Testis (tissue), 5 donors: ENCODE measurements at places on chromosomes 12 and 14. TPM values are rescaled to one million over a fixed set of nuclear protein-coding genes. Genes with fewer than 3 reads are reported as not detected.

Gene NPAS3
- 3.7 TPM for total RNA-seq

Gene ITPR2
- 60.6 TPM for total RNA-seq

Gene HELB
- total RNA-seq = 5.9 TPM

Gene GPRC5D
- total RNA-seq = 0.68 TPM

Gene RERG
- 14.9 TPM for total RNA-seq

Gene RAB5B
- 144 TPM for total RNA-seq

Gene ERBB3
- 9.8 TPM for total RNA-seq

Gene MRPL51
- 135 TPM for total RNA-seq

- H3K36me3 ChIP-seq = no peaks in the 10 kb centered on the region
- DNase-seq = no peak
- H3K4me1 ChIP-seq = no peaks in the 10 kb centered on the region
- H3K27me3 ChIP-seq = no peaks in the 10 kb centered on the region
Measured at GRCh38 chr12:63018273-63018672, 83.3 kb upstream of the PPM1H start.

- H3K27me3 ChIP-seq = no peaks in the 10 kb centered on the region
- no peak overlapping the region for H3K27ac ChIP-seq
- no peaks in the 10 kb centered on the region for H3K36me3 ChIP-seq
- no peaks in the 10 kb centered on the region for H3K4me1 ChIP-seq
- H3K4me3 ChIP-seq = no peak overlapping the region
Measured at GRCh38 chr14:97709552-97709951, 912.4 kb downstream of the VRK1 start.

GRCh38 chr14:81132468-81132867 lies 88.3 kb downstream of the GTF2A1 start:
- H3K27me3 ChIP-seq = no peaks in the 10 kb centered on the region
- H3K27ac ChIP-seq = no peak overlapping the region
- no peak for DNase-seq

- no peaks in the 10 kb centered on the region for H3K36me3 ChIP-seq
- DNase-seq = no peak
- H3K27me3 ChIP-seq = no peaks in the 10 kb centered on the region
- no peak overlapping the region for H3K27ac ChIP-seq
- H3K4me3 ChIP-seq = no peak overlapping the region
Measured at GRCh38 chr12:125092872-125093680, 27.8 kb downstream of the AACS start.

GRCh38 chr14:101790232-101790631 lies 28.7 kb downstream of the PPP2R5C start:
- H3K27me3 ChIP-seq = no peaks in the 10 kb centered on the region
- DNase-seq = no peak
- no peak overlapping the region for H3K4me3 ChIP-seq
- H3K27ac ChIP-seq = no peak overlapping the region
- no peaks in the 10 kb centered on the region for H3K4me1 ChIP-seq

DNA sequence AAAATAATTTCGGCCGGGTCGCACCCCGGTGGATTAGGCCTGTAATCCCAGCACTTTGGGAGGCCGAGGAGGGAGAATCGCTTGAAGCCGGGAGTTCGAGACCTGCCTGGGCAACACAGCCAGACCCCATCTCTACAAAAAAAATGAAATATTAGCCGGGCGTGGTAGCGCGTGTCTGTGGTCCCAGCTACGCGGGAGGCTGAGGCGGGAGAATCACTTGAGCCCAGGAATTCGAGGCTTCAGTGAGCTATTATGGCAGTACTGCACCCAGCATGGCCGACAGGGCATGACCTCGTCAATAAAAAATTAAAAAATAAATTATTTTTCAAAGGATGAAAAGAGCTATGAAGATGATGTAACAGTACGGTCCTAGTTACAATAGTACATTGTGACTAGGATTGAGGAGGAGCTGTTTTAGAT lies 523 bp downstream of the GTF2H3 start:
- H3K4me1 ChIP-seq = peaks cover 11% of the 10 kb centered on the region
- no peak for DNase-seq
- peak overlapping the region; percentile 89 for H3K4me3 ChIP-seq
- no peaks in the 10 kb centered on the region for H3K36me3 ChIP-seq

DNA sequence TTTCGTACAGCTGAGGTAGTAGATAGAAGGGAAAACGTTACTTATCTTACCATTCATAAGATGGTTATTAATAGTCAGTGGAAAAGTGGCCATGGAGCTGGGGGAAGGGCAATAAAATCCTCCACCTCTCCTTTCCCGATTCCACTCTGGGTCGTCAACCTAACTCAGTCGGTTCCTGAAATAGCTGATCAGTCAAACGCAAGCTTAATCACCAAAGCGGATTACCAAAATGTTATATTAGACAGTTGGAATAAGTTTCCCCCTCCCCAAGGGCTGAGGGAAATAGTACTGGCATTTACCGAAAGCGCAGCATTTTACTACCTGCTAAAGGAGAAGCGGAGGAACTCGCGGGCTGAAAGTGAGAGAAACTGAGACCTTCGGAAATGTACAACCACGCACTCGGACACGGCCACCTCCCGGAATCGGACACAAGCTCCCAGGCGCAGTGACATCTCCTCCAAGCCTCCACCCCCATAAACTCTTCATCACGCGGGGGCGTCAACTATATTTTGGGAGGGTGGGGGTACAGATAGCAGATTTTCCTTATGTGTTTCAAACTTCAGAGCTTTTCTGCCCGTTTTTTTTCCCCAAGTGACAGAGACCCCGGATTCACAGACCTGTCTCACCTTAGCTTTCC lies 1.2 kb downstream of the PPM1H start:
- DNase-seq = peak; percentile 30
- peaks cover 9% of the 10 kb centered on the region for H3K4me1 ChIP-seq
- no peaks in the 10 kb centered on the region for H3K27me3 ChIP-seq

DNA sequence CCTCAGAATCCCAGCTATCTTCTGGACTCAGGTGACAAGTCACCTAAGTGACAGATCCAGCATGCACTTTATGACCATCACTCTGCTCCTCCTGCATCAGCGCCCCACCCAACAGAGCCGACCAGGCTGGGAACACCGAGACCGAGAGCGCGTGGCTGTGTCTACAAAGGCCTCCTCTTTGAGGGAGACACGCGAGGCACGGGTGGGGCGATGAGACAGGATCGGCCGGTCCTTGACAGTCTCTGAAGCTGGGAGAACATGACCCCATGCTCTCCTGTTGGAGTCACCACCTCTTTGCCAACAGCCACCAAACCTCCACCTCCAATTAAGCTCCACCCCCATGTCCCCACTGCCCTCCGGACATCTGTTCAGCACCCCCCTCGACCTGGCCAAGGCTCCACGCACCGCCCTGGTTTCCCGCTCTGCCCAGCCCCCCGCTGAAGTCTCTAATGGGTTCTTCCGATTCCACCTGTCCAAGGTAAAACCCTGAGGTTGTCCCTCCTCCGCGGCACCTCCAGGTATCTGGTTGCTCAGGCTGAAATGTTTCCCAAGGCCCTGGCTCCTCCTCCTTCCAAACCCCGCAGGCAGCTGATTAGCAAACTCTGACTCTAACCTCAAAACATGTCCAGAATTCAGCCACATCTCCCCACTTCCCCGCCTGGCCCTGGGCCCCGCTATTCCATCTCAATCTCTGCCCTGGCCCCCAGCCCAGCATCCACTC lies 31.5 kb downstream of the HSP90AA1 start:
- H3K27me3 ChIP-seq = no peaks in the 10 kb centered on the region
- no peak for DNase-seq
- no peak overlapping the region for H3K27ac ChIP-seq
- no peaks in the 10 kb centered on the region for H3K4me1 ChIP-seq
- H3K36me3 ChIP-seq = no peaks in the 10 kb centered on the region

DNA sequence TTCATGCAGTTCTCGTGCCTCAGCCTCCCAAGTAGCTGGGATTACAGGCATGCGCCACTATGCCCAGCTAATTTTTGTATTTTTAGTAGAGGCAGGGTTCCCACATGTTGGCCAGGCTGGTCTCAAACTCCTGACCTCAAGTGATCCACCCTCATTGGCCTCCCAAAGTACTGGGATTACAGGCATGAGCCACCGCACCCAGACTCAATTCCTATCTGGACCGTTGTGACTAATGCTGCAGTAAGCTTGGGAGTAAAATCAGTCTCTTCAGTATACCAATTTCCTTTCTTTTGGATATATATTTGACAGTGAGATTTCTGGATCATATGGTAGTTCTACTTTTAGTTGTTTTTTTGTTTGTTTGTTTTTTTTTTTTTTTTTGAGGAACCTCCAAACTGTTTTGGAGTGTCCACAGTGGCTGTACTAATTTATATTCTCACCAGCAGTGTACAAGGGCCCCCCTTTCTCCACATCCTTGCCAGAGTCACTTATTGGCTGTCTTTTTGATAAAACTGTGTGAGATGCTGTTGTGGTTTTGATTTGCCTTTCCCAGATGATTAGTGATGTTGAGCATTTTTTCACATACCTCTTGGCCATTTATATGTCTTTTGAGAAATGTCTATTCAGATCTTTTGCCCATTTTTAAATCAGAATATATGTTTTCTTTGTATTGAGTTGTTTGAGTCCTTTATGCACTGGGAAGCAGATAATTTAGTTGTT lies 37.3 kb upstream of the EVL start:
- DNase-seq = no peak
- H3K4me3 ChIP-seq = no peak overlapping the region
- H3K27me3 ChIP-seq = no peaks in the 10 kb centered on the region
- H3K27ac ChIP-seq = no peak overlapping the region

DNA sequence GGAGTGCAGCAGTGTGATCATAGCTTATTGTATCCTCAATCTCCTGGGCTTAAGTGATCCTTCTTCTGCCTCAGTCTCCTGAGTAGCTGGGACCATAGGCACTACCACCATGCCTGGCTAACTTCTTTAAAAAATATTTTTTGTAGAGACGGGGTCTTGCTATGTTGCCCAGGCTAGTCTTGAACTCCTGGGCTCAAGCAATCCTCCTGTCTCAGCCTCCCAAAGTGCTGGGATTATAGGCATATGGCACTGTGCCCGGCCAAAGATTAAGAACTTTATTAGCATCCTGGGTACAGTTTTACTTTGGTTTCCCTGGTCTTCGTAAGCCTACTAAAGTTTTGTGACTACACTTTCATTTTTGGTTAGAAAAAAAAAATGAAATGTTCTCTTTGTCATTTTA lies 84.4 kb downstream of the ACADS start:
- no peaks in the 10 kb centered on the region for H3K4me1 ChIP-seq
- no peaks in the 10 kb centered on the region for H3K27me3 ChIP-seq
- H3K27ac ChIP-seq = no peak overlapping the region
- H3K36me3 ChIP-seq = no peaks in the 10 kb centered on the region
- no peak overlapping the region for H3K4me3 ChIP-seq

DNA sequence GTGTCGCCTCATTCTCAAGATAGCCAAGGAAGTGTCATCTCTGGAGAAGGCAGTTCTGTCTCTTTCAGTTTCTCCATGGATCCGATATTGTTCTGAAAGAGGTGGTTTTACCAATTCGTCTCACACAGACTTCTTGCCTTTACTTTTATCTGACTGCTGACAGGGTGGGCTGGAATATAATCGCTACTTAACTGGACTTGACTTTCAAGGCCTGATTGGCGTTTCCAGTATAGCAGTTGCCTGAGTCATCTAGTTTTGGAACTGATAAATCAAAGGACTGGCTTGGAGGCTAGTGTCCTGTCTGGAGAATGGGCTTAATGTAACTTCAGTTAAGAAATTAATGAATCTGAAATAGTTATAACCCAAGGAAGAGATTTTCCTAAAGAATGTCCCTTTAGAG lies 21.6 kb downstream of the PRKCH start:
- no peaks in the 10 kb centered on the region for H3K27me3 ChIP-seq
- no peak for DNase-seq
- H3K4me1 ChIP-seq = no peaks in the 10 kb centered on the region
- H3K4me3 ChIP-seq = no peak overlapping the region
- H3K36me3 ChIP-seq = no peaks in the 10 kb centered on the region
- H3K27ac ChIP-seq = no peak overlapping the region

DNA sequence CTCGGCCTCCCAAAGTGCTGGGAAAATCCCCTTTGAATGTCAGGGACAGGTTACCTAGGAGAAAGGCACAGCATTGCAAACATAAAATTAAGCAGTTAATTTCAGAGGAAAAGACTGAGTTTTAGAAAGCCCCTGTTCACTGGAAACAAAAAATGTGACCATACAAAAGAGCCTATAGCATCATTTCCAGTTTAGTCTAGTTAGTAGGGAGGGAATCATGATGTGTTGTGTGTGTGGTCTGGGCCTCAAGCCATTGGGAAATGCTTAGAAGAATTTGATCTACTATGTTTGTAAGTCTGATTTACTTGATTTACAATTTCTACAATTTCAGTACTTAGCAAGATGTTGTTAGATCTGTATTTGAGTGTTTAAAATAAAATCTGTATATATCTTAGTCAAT lies 47.1 kb upstream of the RERG start:
- H3K36me3 ChIP-seq = no peaks in the 10 kb centered on the region
- no peaks in the 10 kb centered on the region for H3K4me1 ChIP-seq
- H3K27ac ChIP-seq = no peak overlapping the region
- no peak overlapping the region for H3K4me3 ChIP-seq

- H3K36me3 ChIP-seq = no peaks in the 10 kb centered on the region
- no peaks in the 10 kb centered on the region for H3K27me3 ChIP-seq
- H3K4me1 ChIP-seq = peaks cover 18% of the 10 kb centered on the region
- no peak for DNase-seq
Measured at GRCh38 chr12:51822956-51823355, 25.6 kb downstream of the FIGNL2 start.

GRCh38 chr12:17527021-17527420 lies 563.0 kb downstream of the RERGL start:
- DNase-seq = no peak
- H3K27ac ChIP-seq = no peak overlapping the region
- no peaks in the 10 kb centered on the region for H3K4me1 ChIP-seq

GRCh38 chr12:25929142-25929541 lies 29.3 kb upstream of the RASSF8 start:
- no peaks in the 10 kb centered on the region for H3K27me3 ChIP-seq
- no peak for DNase-seq
- H3K4me3 ChIP-seq = no peak overlapping the region
- H3K27ac ChIP-seq = no peak overlapping the region
- no peaks in the 10 kb centered on the region for H3K36me3 ChIP-seq

- no peak overlapping the region for H3K4me3 ChIP-seq
- H3K36me3 ChIP-seq = no peaks in the 10 kb centered on the region
- H3K27me3 ChIP-seq = no peaks in the 10 kb centered on the region
- H3K4me1 ChIP-seq = no peaks in the 10 kb centered on the region
Measured at GRCh38 chr12:129676411-129676810, 227.4 kb downstream of the TMEM132D start.

GRCh38 chr12:10362828-10363657 lies 26.8 kb downstream of the KLRK1 start:
- no peaks in the 10 kb centered on the region for H3K36me3 ChIP-seq
- H3K4me1 ChIP-seq = peaks cover 23% of the 10 kb centered on the region
- no peaks in the 10 kb centered on the region for H3K27me3 ChIP-seq
- peak overlapping the region; percentile 70 for H3K4me3 ChIP-seq

GRCh38 chr12:92234533-92234932 lies 88.9 kb upstream of the BTG1 start:
- H3K4me3 ChIP-seq = no peak overlapping the region
- DNase-seq = no peak
- no peaks in the 10 kb centered on the region for H3K27me3 ChIP-seq
- H3K4me1 ChIP-seq = no peaks in the 10 kb centered on the region
- no peak overlapping the region for H3K27ac ChIP-seq
